LHCN-M2 (cell line): ENCODE measurements at places on chromosomes 16 and 17. TPM values are rescaled to one million over a fixed set of nuclear protein-coding genes. Genes with fewer than 3 reads are reported as not detected.

DNA sequence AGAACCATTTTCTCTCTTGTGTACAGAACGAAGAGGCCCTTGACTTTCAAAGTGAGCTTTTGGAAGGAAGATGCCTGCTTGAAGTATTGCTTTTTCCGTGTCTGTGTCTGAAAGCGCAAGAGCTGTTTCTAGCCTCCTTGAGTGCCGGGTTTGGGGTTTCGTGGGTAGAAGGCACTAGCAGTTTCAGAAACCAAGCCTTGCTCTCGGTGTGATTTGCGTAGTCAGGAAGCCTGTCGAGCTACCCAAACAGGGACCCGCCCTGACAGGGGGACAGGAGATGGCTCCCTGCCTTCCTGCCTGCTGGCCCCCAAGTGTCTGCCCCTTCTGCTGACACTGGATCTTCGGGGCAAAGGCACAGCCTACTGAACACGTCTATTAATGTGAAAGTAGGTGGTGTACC is 322.0 kb downstream of the MAF start:
- DNase-seq = no peak

GRCh38 chr17:31559584-31560501 is 168.4 kb downstream of the RAB11FIP4 start:
- no peak for DNase-seq

GRCh38 chr17:50289278-50289677 is 15.0 kb downstream of the TMEM92 start:
- peak; percentile 47 for DNase-seq

The KATNIP gene
- total RNA-seq = 8.6 and 11.7 TPM in 2 replicates

GRCh38 chr16:48539485-48540221 is 70.3 kb downstream of the N4BP1 start:
- DNase-seq = no peak

The TMEM204 gene
- total RNA-seq = not detected in 2 replicates

DNA sequence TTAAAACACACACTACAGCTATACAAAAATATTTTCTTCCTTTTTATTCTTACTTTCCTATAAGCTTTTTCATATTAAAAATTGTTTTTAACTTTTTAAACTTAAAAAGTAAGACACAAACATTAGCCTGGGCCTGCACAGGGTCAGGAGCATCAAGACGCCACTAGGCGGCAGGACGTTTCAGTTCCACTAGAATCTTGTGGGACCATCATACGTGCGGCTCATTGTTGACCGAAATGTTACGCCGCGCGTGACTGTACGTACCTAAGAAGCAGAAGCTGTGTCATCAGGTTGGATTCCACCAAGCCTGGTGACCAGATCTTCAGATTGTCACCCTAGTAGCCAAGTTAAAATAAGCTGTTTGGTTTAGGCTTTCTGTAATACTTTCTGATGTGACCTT is 47.1 kb downstream of the USP10 start:
- DNase-seq = no peak

- DNase-seq = no peak
These were observed 5.2 kb downstream of the HSD17B2 start for GRCh38 chr16:82040296-82040695.

The ABCA6 gene
- total RNA-seq = 0.17 and 0.38 TPM in 2 replicates

The IL17C gene
- not detected in 2 replicates for total RNA-seq

- DNase-seq = no peak
These were observed 23.0 kb upstream of the GNA13 start for GRCh38 chr17:65079489-65079900.

- DNase-seq = peak; percentile 88
These were observed 6.1 kb downstream of the IL21R start for GRCh38 chr16:27408012-27408601.

The DLX4 gene
- 0.06 TPM in 1 of 2 replicates, not detected in the other for total RNA-seq

DNA sequence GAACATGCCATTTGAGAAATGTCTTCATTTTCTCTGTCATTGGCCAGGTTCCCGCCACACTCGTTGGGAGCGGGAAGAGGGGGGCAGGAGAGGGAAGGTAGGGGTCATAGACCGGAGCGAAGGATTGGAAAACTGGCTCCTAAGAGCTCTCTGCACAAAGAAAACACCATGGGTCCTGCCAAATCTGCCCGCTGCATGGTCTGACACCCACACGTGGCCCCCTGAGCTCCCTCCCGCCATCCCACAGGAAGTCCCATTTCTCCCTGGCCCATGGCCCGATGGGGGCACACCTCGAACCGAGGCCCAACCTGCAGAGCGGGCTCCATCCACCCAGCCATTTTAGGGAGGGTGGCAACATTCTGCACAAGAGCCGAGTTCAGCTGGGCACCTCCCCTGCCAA is 159.6 kb downstream of the SALL1 start:
- DNase-seq = no peak

The MRPL12 gene
- total RNA-seq = 23.4 and 31.3 TPM in 2 replicates

GRCh38 chr17:49438436-49439278 is 24.0 kb upstream of the PHB1 start:
- DNase-seq = peak; percentile 68

DNA sequence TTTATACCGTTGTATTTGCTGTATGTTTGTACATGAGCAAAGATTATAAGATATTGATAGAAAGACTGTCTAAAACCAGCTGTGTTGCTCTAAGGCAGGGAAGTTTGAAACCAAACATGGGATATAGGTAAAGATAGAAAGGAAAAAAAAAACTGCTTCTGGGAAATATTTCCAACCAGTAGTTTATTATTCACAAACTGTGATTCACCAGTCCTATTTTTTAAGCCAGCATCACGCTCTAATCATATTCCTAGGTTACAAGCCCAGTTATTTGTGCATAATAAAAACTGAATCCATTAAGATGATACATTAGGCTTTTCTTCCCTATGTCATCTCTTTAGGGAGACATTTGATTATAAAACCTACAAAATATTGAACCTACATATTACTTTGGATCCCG is 4.0 kb downstream of the ERN1 start:
- DNase-seq = no peak

- no peak for DNase-seq
These were observed 5.4 kb downstream of the ABCC1 start for GRCh38 chr16:15954814-15955151.

- DNase-seq = no peak
These were observed 78.9 kb upstream of the FBXO47 start for GRCh38 chr17:39045948-39046679.

- no peak for DNase-seq
These were observed 29.2 kb downstream of the ATPAF2 start for GRCh38 chr17:18009609-18010420.

GRCh38 chr16:71537643-71538042 is 11.4 kb downstream of the CHST4 start:
- peak; percentile 28 for DNase-seq

GRCh38 chr16:8355675-8356074 is 234.6 kb downstream of the TMEM114 start:
- DNase-seq = no peak

DNA sequence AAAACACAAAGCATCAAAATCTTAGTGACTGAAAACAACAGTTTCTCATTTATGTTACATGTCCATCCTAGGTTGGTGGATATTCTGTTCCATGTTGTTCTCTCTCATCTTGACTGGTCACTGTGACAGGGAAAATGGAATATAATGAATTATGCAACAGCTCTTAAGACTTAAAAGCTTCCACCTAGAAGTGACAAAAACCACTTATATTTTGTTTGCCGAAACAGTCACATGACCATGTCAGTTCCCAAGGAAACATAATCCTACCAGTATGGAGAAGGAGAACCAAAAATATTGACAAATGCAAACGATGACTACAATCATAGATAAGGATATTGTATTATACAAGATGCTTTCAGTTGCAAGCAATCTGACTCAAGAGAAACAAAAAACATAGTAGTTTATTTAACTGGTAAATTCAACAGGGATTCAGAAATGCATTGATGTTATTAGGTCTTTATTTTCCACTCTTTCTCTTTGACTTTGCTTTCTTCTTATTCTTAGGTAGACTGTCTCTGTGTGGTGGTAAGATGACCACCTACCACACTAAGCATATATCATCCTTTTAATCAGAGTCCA is 103.8 kb downstream of the SSH2 start:
- DNase-seq = no peak

GRCh38 chr16:20676268-20676825 is 21.1 kb downstream of the ACSM1 start:
- no peak for DNase-seq

The MYH8 gene
- total RNA-seq = 0.11 TPM in 1 of 2 replicates, not detected in the other

- peak; percentile 17 for DNase-seq
These were observed 13.4 kb upstream of the CRISPLD2 start for GRCh38 chr16:84806256-84806889.

The BAHCC1 gene
- total RNA-seq = 4.9 and 6.6 TPM in 2 replicates

- DNase-seq = no peak
These were observed 436.7 kb downstream of the MAF start for GRCh38 chr16:79163691-79164387.

The ACSM2A gene
- not detected in 2 replicates for total RNA-seq

The GGNBP2 gene
- total RNA-seq = 44.2 and 60.1 TPM in 2 replicates

GRCh38 chr16:76639685-76640289 is 362.6 kb downstream of the CNTNAP4 start:
- peak; percentile 2 for DNase-seq

GRCh38 chr17:78896091-78896833 is 6.7 kb downstream of the CEP295NL start:
- peak; percentile 34 for DNase-seq

The RNF222 gene
- total RNA-seq = not detected in 2 replicates

GRCh38 chr17:42414704-42415409 is 8.2 kb downstream of the CAVIN1 start:
- no peak for DNase-seq

DNA sequence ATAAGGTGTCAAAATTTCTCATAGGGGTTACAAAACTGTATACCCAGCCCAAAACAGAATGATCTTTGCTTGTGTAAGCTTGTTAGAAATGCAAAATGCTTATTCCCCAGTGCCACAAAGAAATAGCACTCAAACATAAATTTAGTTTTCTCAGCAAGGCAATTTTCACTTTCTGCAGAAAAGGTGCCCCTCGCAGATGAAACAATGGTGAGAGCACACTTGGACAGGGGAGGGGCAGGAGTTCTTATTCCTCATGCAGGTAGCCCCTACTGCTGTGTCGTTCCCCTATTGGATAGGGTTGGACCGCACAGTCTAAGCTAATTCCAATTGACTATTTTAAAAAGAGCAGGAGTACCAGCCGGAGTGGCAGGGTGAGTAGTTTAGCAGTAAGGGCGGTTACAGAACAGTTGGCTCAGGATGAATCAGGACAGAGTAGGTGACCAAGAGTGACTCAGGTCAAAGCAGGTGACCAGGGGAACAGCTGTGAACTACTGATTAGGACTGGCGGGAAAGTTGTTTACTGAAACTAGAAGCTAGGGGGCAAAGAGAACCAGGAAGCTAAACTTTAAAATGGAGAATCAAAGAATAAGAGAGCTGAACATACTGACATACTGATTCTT is 5.5 kb upstream of the LDHD start:
- DNase-seq = no peak

DNA sequence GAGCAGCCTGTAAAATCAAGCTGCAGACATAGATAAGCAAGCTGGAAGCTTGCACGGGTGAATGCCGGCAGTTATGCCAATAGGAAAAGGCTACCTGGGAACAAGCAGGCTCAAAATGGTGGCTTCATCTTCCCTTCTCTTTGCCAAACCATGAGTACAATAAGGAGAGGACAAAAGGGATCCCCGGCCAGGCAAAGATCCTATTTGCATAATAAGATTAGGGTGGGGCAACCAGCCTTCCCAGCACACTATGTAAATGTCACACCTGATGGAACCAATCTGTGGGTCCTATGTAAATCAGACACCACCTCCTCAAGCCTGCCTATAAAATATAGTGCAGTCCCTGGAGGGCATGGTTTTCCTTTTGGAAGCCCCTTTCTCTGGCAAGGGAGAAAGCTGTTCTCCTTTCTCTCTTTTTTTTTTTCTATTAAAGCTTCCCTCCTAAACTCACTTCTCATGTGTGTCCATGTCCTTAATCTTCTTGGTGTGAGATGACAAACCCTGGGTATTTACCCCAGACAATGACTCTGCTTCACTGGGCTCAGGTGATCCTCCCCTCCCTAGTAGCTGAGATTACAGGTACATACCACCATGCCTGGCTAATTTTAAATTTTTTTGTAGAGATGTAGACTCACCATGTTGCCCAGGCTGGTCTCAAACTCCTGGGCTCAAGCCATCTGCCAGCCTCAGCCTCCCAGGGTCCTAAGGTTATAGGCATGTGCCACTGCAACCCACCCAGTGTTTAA is 44.2 kb downstream of the PSMD12 start:
- no peak for DNase-seq

The SOST gene
- total RNA-seq = not detected in 2 replicates

GRCh38 chr17:75490173-75490743 is 25.1 kb downstream of the CASKIN2 start:
- DNase-seq = no peak

The CNTROB gene
- total RNA-seq = 35.7 and 36.5 TPM in 2 replicates

The TEX14 gene
- not detected in 2 replicates for total RNA-seq

DNA sequence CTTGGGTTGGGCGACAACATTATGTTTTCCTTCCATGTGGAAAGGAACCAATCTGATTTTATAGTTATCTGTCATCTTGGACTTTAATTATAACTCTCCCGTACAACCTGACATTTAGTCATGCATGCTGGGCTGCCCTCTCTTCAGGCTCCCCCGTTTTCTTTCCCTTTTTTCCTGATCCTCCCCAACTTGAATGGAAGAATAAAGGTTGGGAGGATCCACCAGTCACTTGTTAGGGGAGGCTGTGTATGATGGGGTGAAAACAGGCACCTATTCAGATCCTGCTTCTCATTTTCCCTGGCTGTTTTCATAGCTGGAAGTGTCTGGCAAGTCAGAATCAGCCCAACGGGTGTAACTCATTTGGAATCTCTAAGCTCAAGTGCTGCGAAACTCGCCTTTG is 267.2 kb upstream of the SALL1 start:
- DNase-seq = no peak

GRCh38 chr17:75001915-75002843 is 10.3 kb upstream of the MRPL58 start:
- DNase-seq = no peak

DNA sequence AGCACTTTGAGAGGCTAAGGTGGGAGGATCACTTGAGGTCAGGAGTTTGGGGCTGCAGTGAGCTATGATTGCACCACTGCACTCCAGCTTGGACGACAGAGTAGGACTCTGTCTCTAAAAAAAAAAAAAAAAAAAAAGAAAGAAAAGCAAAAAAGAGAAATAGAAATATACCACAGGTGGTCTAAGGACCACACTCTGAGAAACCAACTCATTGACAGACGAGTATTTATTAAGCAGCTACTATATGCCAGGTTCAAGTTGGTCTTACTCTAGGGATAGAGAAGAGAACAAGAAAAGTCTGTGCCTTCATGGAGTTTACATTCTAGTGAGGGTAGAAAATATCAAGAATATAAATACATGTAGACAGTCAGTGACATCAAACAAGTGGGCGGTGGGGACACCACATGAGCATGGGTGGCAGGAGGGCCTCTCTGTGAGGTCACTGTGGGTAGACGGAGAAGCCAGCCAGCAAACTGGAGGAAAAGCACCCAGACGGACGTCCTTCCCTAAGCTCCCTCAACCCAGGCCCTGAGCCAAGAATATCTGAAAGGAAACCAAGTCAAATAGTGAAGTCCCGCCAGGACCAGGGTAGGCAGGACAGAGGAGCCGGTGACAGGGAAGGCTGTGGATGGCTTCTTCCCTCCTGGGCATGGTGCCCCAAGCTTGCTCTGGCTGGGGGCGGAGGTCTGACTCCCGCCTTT is 4.7 kb downstream of the CDIPT start:
- no peak for DNase-seq

GRCh38 chr17:3917391-3917931 is 1.2 kb upstream of the P2RX1 start:
- DNase-seq = no peak

The PLK1 gene
- total RNA-seq = 101 and 102 TPM in 2 replicates

- peak; percentile 27 for DNase-seq
These were observed 46.5 kb downstream of the STX8 start for GRCh38 chr17:9529033-9529700.

GRCh38 chr16:88762258-88762870 is 22.7 kb downstream of the PIEZO1 start:
- no peak for DNase-seq

GRCh38 chr17:82698974-82699442 is 510 bp upstream of the RAB40B start:
- no peak for DNase-seq
